ENCODE measurements at places on chromosomes 2 and 18.

GRCh38 chr2:109614715-109615636, 812 bp downstream of the SOWAHC start:
- ATAC-seq: no peak

DNA sequence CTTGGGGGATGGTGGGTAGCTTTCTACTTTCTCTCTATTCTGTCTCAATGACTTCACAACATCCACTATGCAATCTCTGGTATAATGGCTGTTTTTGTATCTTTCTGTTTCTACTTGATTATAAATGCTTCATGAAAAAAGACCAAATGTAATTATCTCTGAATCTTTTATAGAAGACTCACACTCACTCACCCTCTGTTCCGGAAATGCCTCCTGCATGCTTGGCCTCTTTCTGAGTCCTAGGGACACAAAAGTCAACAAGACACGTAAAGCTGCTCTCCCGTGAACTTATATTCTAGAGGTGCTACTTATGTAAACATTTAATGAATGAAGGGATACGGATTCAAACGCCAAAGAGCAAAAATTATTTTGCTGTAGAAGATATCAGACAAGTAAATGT, 502.2 kb upstream of the SOX11 start:
- ATAC-seq: no peak

DNA sequence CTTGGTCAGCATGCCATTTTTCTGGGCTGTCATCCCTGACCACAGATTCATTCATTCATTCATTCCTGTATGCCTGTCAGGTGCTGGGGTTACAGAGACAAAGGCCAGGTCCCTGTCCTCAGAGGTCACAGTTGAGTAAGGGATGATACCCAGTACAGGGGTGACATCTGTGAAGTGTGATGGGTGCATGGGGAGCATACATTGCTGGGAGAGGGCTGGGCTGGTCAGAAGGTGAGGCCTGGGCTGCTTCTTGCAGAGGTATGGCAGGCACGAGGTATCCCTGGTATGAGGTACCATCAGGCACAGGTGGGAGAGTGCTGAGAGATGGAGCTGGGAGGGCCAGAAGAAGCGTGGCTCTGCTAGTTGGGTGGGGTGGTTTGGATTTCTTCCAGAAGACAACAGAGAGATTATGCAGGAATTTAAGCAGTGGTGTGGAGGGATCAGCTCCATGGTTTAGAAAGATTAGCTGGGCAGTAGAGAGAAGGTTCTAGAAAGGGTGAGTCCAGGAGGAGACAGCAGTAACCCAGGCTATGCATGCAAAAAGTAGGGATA, 181.9 kb upstream of the HAAO start:
- ATAC-seq: no peak

DNA sequence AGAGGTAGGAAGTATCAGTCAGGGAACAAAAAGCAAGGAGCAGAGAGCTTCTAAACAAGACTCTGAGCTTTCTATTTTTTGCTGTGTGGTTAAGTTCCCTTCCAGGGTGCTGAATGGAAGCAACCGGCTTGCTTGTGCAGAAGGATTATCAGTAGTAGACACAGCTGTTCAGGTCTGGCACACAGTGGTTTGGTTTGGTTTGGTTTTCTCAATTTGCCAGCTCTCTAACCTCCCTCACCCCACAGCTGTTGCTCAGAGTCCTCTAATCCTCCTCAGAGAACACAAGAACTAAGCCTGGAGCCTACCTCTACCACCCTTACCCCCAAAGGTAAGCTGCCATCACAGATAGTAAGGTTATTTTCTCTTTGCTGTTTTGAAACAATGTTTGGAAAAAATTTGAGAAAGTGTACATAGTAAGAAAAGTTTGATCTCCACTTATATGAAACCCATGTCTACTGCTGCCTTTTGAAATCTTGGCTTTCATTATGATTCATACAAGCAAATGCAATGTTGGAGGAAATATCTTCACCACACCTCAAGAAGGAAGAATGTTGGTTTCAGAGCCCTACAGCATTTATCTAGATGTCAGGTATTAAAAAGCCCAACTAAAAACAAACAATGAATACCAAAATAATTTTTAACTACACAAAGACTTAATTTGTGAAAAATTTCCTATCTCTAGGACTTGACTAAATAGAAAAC, 255.3 kb downstream of the NR4A2 start:
- no peak for ATAC-seq

- ATAC-seq: peak; percentile 23
These were observed at the start of gene SPTBN1 for GRCh38 chr2:54455563-54456361. TSS of gene SPTBN1 (plus strand) at chr2:54456327. CDS start at chr2:54526419, 70,092 bp downstream.

GRCh38 chr2:196367633-196368032, 196.3 kb upstream of the STK17B start:
- ATAC-seq: no peak
